MV-4-11 (cell line): ENCODE measurements at places on chromosomes 11 and 22.

DNA sequence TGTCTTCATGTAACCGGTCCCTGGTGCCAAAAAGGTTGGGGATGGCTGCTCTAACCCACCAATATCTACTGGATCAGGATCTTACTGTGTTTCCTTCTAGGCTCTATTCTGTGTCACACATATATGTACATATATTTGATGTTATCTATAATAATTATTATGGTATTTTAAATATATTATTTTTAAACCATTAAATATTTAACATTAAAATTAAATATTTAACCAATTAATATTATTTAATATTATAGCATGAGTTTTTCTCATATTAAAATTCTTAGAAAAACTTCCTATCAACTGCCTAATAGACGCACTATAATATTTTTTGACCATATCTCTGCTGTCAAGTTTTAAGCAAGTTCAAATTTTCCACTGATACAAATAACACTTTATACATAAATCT, 196.9 kb upstream of the PLET1 start:
- no peak for DNase-seq

- DNase-seq: no peak
Observed at GRCh38 chr22:37431366-37431765, 4.1 kb upstream of the ELFN2 start.

DNA sequence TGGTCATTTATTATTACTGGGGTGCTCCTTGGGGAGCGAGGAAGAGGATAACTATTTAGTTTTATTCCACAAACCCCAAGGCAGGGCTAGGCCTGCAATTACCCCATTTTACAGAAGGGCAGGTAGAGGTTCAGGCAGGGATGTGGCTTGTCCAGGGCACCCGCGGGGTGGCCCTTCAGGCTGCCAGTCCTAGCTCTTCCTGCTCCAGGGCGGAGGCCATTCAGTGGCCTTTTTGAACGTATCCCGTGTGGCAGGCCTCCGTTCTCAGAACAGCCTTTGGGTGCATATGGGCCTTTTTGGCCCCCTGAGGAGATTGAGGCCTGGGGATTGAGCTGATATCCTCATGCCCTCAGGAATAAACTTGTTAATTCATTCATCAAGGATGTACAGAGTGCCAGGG, 66.2 kb downstream of the MPPED1 start:
- DNase-seq: no peak

- no peak for DNase-seq
Observed at GRCh38 chr22:37705205-37705604, 8.4 kb downstream of the TRIOBP start.

- DNase-seq: no peak
Observed at GRCh38 chr11:15927196-15927863, 429.0 kb downstream of the SOX6 start.

GRCh38 chr11:58391879-58392278, 14.8 kb downstream of the OR5B3 start:
- DNase-seq: no peak

DNA sequence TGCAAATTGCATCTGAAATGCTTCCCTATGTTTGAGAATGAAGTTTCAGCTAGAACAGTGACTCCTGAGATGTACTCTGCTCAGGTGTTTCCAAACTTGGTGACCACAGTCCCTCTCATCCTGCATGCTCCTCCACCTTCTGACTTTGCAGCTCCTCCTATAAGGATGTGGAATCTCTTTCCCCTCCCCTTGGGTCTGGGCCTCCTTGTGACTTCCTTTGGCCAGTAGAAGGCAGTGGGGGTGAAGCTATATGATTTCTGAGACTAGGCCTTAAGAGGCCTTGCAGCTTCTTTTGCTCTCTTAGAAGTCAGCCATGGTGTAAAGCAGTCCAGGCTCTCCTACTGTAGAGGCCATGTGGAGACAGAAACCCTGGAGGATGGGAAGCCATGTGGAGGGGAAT, 50.7 kb downstream of the CSF2RB start:
- no peak for DNase-seq

DNA sequence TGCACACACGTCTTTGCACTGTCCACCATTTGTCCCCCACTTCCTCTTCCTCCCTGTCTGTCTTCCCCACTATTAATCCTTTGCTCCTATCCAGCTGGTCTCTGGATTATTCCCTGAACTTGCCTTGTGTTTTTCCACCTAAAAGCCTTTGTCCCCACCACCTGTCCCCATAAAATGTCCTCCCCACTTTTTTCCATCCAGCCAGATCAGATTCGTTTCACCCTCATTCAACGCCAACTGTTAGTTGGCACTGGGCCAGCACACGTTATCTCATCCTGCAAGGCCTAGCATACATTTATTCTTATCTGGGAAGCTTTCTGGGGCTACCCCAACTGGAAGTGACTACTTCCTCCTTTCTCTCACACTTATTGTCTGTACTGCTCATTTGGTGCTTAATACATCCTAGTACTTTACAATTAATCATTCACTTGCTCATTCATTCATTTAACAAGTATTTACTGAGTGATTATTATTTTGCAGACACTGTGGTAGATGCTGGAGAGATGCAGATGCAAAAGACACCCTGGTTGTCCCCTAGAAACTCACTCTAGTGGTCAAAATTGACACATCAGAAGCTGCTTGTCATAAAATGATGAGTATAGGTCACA, 96.2 kb downstream of the RASSF10 start:
- peak; percentile 75 for DNase-seq

DNA sequence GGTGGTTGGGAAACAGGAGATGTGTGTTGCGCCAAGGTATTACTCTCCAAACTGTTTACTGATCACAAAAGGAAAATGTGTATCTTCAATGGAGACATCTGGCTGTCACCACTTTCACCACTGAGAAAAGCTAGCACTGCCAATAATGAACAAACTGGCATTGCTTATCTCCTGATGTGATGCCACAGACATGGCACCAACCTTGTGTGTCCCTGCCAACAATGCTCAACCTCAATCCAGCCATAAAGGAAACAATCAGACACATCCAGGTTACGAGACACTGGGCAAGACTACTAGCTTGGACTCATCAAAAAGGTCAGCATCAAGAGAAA, 28.1 kb downstream of the GNB1L start:
- no peak for DNase-seq

DNA sequence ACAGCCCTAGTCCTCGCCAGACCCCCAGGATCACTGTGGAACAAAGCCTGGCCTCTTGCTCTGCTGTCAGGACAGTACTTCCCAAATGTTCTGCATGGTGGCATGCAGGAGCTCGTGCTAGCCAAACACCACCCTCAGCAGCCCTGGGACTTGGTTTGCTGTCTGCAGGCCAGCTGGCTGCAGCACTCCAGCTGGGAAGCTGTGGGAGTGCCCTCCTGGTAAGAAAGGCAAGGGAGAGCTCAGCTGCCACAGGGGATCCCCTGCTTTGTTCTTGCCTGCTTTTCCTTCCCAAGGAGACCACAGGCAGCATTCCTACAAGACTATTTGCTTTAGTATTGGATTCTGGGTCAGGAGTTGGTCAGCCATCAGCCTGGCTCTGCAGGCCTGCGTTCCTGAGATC, 27.9 kb downstream of the TCIRG1 start:
- DNase-seq: no peak

DNA sequence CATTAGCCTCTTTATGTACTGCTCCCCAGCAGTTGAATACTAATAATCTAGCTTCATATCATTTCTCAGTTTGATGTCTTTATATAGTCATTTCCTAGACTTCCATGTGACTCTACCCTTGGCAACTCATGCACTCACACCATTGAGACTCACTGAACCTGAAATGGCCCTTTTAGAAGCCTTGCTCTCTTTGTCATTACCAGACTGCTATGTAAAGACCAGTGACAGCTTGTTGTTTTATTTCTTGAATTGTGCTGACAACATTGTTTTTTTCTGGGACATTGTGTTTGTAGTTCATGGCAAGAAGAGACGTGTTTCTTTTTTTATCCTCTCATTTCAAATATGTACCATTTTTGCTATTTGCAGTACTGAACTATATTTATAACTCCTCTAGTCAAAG, 256.5 kb downstream of the CNTN5 start:
- DNase-seq: no peak

DNA sequence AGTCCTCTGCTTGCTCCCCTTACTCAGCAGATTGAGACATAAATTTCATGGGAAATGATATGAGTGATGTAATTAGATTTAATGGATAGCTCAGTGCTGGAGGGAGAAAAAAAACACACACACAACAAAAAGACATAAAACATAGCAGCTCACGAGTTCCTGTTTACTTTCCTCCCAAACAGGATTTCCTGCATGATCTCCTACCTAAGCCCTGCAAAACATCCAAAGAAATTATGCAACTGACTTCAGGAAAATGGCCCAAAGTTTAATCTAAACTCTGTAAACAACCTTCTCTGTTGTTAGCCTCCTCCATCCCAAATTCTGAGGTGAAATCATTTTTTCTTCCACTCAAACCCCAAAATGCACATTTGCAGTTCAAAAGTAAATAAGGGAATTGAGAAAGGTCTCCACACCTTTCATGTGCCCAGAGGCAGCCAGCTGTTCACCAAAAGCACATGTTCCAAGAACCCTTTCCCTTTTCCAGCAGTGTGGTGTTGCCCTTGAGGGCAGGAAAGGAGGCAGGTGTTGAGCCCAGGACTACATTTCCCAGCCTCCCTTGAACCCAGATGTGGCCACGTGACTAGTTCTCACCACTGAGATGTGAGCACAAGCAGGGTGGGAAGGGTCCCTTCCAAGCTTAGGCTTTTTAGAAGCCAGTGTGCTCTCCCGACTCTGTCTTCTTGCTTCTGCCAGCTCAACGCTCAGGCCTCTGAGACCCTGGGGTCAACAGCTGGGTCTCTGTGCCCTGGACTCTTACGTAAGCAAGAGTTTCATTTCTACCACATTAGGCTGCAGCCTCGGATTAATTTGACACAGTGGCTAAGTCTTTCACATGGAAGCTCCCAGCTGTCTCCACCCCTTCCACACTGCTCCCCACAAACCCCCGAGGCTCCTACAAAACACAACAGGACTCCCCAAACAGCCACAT, 301.2 kb downstream of the CTTN start:
- peak; percentile 46 for DNase-seq

- peak; percentile 80 for DNase-seq
Observed at GRCh38 chr22:22558972-22559603, at the start of gene PRAME. Gene PRAME (minus strand): TSS chr22:22559265. CDS start chr22:22556832, 2,433 bp downstream.

DNA sequence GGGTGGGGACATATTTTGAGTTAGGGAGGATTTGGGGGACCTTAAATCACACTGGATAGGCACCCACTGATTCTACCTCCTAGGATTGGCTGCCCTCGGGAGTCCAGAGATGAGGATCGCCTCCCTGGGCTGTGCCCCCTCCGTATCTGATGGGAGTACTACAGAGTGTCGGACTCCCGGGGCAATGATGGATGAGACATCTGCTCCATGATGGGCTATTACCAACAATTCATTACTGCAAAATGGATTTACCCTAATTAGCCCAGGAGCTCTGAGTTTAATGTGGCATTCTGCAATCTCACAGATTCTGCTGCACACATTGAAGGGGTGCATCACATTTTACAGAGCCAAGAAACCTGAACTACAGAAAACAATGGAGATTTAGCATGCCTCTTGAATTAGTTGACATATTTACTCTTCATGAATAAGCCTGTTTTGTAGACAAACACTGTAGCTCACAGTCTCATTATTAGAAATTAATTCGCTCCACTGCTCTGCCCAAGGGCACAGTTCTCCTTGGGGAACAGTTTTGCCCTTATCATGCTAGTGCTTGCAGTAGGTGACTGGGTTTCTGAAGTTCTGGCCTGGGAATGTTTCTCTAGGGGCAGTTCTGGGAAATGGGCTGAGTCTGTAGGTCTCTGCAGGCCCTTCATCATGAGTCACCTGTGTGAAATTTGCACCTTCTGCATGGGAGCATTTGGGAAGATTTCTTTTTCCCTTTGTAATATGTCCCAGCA, 217.1 kb upstream of the PLET1 start:
- no peak for DNase-seq

- peak; percentile 9 for DNase-seq
Observed at GRCh38 chr11:44483919-44484610, 81.4 kb upstream of the CD82 start.

GRCh38 chr11:36196411-36196998, 92.7 kb downstream of the COMMD9 start:
- no peak for DNase-seq

DNA sequence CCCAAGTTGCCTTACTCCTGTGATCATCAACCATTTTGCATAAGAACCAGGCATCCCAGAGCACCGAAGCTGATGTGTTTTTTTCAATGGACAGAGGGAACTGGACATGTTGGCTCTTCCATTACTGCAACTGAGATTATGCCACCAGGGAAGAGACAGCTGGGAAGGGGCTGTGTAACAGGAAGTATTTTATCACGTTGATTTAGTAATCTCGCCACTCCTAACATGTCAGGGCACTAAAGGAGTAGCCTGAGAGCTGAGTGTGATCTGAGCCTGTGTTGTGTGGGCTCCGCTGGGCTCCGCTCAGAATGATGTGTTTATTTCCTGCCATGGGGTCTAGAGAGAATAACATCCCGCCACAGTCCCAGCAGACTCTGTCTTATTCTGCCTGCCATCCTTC, 165.4 kb downstream of the GRIK4 start:
- DNase-seq: no peak

GRCh38 chr11:123231256-123231655, 36.2 kb upstream of the CLMP start:
- DNase-seq: no peak

DNA sequence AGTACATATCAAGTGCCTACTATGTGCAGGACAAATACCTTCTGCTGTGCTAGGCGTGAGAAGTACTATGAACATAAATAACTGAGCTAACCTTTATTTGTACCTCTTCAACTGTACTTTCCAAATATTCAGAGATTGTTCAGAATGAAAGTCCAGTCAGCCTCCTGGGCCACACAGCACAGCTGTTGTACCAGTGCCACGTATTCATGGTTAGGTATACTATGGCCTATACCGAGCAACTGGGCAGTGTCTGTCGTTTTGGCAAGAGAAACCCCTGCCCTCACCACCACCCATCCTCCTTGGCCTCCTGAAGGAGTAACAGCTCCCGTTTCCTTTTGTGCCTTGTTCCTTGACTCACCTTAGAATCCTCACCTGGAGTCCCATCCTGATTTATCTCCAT, 53.0 kb downstream of the RASSF10 start:
- DNase-seq: no peak

- no peak for DNase-seq
Observed at GRCh38 chr22:42626951-42627625, 12.4 kb upstream of the POLDIP3 start.

- no peak for DNase-seq
Observed at GRCh38 chr11:83760932-83761331, 474.8 kb upstream of the CCDC90B start.

DNA sequence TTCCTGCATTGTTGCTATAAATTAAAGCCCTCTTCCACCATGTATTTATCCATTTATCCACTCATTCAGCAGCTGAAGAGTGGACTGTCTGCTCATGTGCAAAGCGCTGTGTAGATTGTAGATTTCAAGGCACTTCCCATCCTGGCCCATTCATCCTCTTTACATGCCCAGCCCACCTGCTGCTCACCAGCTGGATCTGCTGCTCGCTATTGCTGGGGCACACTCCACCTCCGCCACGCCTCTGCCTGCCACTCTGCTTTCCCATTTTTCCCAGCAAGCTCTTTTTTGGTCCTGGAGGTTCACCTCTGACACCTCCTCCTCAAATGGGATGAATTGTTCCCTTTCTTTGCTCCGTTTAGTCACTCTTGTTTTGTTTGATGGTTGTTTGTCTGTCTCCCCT, 48.3 kb downstream of the CEP164 start:
- DNase-seq: no peak
